ENCODE measurements at places on chromosomes 3 and 15.

GRCh38 chr3:146241523-146242240 is 9.2 kb downstream of the PLSCR4 start:
- no peak for DNase-seq

DNA sequence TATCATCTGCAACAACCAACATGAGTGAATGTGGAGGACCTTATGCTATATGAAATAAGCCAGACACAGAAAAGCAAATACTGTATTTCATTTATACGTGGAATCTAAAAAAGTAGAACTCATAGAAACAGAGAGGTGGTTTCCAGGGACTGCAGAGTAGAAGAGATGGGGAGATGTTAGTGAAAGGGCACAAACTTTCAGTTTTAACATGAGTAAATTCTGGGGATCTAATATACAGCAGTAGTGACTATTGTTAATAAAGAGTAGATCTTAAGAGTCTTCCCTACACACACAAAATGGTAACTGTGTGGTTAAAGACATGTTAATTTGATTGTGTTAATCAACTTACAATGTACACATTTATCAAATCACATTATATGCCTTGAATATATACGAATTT is 20.9 kb upstream of the MELTF start:
- no peak for DNase-seq

GRCh38 chr15:89430530-89431341 is 65.6 kb downstream of the RHCG start:
- peak; percentile 88 for DNase-seq

DNA sequence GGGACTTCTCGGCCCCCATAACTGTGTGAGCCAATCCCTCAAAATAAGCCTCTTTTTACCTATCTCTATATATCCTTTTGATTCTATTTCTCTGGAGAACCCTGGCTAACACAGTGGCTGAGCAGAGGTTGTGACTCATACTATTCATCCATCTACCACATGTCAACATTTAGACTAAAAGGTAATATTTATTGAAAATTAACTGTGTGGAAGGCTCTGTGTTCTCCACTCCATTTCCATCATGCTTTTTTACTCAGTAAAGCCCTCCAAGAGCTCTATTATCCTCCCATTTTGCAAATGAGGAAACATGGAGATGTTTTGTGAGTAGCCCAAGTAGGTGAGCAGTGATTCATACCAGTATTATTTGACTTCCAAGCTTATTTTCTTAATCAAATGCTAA is 217.9 kb upstream of the DCBLD2 start:
- no peak for DNase-seq

DNA sequence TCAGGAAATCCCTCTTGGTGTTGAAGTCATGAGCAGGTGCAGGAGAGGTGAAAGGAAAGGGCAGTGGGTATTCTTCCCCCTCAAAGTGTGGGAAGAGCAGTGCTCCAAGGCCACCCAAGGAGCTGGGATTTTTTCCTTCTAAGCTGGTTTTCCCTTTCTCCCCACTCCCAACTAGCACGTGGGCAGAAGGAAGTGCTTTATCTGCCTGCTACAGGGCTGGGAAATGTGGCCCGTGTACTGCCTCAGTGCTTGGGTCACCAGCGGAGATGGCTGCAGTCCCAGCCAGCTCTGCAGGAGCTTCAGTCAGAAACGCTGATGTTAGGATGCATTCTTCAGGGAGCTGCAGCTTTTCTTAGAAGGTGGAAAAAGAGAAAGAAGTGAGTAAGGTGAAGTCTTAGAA is 99.2 kb downstream of the CACNA1D start:
- no peak for DNase-seq

DNA sequence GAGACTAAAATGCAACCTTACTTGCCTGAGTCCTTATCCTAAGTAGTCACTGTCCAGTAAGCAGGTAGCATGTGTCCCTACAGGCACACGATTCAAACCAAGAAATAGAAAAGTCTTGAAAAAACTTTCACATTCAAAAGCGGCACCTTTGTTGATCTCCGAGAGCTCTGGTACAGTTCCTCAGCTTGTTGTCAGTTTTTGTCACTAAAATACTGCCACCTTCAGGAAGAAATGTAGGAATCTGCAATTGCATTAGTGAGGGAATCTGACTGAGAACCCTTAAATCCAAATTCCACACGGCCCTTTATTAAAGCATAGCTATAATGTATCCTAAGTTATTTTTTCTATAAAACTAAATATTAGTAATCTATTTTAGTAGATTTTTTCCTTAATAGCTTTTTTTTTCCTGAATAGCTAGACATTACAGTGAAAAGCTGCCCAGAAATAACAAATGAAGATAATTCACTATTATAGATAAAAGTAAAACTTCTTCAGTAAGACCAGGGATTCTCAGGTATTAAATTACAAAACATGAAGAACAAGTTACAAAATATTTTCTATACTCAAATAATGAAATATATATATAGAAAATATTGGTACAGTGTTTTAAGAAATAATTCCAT is 44.0 kb downstream of the CCDC54 start:
- peak; percentile 83 for DNase-seq

GRCh38 chr15:79442911-79443310 is 10.8 kb downstream of the MINAR1 start:
- DNase-seq = peak; percentile 58

- DNase-seq = peak; percentile 81
Observed at GRCh38 chr3:160217675-160218074, 7.5 kb upstream of the C3orf80 start.

DNA sequence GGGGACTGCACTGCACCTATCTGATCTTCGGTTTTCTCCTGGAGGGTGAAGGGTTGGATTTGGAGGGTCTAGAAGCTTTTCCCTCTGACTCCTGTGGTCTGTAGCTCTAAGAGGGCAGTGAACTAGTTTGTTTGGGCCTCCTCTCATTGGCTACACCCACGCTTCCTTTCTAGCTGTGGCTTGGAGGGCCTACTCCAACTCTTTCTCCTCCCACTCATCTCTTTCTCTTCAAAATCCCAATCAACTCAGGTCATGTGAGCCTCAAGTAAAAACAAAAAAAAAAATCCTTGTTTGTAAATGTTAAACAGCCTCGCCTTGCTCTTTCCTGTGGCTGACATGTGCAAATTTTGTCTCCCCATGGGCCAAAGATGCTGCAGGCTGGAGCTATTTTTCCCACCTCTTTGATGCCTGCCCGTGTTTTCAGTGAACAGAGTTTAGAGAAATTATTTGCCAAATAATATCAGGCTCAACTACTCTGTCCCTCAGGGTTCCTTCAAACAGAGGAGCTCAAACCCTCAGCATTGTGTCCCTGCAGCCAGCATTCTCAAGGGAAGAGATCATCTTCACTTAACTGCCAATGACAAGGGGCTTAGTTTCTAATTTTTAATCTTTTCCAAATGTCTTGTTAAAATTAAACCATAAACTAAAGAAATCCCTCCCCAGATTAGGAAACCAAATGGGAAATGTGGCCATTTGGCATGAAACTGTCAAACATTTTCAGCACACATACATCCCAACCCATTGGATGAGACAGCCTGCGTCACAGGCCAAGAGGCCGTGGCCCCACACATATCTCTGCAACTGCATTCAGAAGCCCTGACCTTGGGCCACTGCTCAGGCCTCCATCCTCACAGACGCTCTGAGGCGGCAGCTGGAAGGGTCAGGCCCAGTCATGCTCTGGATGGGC is 114.8 kb upstream of the THBS1 start:
- no peak for DNase-seq

GRCh38 chr3:120172070-120172469 is 77.8 kb upstream of the GSK3B start:
- DNase-seq = no peak

DNA sequence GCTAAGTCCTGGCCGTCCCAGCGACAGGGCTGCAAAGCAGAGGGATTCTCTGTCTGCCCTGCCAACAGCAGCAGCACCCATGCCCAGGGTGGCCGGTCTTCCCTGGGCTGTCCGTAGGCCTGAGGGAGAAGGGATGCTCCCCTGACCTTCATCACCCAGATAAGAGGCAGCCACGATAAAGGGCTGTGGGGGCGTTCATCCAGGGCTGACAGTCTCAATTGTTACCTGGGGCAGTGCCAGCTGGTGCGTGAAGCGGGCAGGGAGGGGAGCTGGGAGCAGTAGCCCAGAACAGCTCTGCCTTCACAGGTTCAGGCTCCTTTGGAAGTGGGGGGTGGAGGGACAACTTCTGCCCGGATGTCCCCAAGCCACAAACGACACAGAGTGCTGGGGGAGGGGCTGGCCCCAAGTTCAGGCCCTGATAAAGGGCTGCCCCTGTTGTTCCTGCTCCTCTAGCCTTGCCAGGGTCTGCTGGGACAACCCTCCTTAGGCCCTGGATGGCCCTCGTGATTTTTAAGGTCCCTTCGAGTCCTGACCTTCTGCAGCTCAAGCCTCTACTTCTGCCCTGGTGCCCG is 94.7 kb downstream of the RAB11A start:
- no peak for DNase-seq

GRCh38 chr3:50551054-50551659 is 16.4 kb downstream of the C3orf18 start:
- no peak for DNase-seq

DNA sequence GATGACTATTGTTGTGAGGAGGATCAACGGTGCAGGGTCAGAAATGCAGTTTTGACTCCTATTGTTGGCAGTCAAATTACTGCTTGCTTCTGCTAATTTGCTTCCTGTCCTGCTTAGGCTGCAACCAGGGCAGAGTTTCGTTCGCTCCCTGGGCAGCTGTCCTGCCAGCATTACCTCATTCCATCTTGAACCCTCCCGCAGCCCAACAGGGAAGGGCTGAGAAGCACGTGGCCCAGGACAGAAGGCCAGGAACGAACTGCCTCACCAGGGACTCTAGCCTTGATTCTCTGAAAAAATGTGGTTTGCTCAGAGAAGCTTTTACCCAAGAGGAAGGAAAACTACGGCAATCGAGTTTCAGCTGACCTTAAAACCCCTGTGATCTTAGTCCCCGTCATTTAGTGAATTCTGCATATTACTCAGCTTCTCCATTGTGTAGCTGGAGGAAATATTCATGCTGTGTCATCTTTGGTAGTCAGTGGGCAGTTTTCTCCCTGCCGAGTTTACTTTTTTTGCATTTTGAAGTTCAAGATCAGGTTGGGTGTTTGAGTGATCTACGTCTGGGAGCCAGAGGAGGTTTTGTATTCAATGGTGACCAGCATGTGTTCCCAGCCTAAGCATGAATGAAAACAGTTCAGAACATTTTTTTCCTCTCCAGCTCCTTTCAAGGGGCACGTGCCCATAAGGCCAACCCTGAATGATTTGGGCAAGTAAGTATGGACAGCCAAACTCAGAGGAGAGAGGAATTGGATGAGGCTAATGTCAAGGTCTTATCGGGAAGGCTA is 23.0 kb downstream of the TLNRD1 start:
- DNase-seq = no peak

DNA sequence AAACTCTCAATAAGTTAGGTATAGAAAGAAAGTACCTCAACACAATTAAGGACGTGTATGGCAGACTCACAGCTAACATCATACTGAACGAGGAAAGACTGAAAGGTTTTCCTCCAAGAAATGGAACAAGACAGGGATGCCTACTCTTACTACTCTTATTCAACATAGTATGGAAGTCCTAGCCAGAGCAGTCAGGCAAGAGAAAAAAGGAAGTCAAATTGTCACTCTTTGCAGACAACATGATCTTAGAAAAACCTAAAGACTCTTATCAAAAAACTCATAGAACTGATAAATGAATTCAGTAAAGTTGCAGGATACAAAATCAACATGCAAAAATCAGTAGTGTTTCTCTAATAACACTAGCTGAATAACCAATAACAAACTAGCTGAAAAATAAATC is 96.0 kb downstream of the C3orf70 start:
- DNase-seq = no peak

DNA sequence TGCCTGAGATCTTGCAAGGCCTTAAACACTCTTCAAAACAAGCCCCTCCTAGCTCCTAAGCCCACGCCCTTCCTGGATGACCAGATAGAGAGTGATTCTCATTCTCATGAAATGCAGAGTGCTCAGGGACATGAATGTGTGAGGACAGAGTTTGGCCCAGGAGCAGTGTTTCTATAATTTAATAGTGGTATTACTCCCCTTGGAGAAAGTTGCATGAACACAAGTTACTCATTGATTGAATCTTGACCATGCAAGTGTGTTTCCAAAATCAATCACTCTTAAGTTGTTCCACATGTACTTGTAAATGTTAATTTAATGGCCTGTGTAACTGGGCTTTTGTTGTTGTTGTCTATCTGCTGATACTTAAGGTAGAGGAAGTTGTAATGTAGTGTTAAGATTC is 181.6 kb downstream of the ADAMTSL3 start:
- DNase-seq = no peak

DNA sequence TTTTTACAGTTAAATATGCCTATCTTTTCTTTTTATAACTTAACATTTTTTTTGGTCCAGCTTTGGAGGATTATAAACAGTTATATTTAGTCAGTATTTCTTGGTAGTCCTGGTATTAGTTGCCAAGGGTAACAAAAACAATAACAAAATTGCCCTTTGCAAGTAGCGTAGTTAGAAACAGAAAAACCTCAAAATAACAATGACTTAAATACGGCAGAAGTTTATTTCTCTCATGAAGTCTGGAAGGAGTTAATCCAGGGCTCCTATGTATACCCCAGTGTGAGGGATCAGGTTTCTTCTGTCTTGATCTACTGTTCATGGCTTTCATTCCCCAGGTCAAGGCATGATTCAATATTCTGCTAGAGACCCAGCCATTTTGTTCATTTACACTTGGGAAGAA is 14.1 kb upstream of the MYH15 start:
- peak; percentile 54 for DNase-seq

DNA sequence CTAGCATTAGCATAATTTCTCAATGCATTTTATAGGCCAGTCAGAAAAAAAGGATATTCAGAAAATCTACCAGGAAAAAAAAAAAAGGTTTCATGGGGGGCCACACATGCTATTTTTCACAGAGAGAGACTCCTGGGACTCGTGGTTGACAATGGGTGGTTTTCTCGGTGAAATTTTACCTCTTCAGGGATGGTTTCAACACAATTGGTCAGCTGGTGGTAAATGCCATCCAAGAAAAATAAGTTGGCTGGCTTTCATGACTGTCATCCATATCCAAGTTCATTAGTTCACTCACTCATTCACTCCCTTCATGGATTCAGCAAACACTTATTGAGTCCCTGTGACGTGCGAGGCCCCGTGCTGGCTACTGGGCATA is 217.3 kb downstream of the SHQ1 start:
- no peak for DNase-seq

DNA sequence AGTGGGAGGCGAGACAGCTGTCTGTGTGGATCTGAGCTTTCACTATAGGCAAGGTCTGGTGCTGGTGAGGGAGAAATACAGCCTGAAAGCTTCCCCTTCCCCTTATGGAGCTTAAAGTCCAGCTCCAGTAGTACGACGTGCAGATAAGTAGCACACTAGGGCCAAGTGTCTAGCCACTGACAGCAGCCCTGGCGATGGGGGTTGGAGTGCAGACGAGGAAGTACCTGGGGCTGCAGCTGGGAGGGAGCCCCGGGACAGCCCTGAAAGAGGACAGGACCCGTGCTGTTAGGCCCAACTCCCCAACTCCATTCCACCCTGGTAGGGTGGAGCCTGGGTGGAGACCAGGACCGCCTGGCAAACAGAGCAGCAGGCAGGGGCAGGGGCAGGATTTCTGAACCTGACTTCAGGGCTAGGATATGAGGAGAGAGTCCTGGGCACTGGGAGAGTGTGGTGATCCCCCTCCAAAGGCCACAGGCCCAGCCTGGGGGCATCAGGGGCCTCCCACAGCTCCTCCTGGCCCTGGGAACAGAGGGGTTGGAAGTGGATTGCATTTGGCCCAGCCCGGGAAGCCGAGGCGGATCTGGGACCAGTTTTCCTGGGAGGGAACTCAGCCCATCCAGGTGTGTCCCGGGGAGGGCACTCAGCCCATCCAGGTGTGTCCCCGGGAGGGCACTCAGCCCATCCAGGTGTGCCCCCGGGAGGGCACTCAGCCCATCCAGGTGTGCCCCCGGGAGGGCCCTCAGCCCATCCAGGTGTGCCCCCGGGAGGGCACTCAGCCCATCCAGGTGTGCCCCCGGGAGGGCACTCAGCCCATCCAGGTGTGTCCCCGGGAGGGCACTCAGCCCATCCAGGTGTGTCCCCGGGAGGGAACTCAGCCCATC is 42.8 kb downstream of the BDH1 start:
- no peak for DNase-seq
